C1 segment of cervical spinal cord (tissue), 14 donors: ENCODE measurements at places on chromosomes 5 and 9.

DNA sequence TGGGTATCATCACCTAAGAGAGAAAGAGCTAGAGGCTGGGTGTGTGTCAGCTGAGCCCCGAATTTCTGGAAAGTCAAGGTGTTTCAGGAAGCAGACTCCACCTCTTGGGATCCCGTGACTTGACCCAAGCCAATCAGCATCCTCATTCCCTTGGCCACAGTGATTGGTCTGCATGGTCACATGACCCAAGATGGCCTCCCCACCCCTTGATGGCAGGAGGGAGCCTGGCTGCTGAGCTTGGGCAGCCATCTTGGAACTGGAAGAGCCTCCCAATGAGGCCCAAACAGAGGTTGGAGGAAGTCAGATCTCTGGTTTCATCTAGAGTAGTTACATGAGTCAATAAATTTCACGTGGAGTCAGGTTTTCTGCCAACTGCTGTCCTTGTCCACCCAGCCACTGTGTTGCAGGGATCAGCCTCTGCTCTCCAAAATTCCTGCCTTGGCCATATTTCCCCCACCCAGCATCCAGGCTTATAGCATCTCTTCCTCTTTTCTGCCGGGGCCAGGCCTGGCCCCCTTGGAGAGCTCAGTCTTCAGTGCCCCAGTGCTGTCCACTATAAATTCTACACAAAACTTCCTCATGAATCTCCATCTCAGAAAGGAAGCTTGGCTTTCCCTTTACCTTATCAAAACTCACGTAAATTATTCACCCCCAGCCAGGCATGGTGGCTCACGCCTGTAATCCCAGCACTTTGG is 17.2 kb upstream of the SUSD3 start:
- no peak for DNase-seq

DNA sequence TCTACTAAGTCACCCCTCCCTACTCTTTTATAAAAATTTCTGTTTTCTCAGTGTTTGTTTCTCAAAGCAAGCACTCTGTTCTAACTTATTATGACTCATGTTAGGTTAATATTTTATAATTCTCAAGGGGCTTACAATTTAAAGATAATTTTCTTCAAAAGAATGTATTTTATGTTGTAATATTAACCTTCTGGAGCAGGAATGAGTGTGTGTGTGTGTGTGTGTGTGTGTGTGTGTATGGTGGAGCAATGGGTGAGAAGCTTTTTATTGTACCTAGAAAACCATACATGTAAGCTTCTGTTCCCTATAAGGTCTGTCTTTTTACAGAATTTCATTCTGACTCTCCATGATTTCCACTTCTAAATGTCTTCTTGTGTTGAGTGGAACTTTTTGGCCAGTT is 63.0 kb downstream of the PBX3 start:
- DNase-seq = no peak

DNA sequence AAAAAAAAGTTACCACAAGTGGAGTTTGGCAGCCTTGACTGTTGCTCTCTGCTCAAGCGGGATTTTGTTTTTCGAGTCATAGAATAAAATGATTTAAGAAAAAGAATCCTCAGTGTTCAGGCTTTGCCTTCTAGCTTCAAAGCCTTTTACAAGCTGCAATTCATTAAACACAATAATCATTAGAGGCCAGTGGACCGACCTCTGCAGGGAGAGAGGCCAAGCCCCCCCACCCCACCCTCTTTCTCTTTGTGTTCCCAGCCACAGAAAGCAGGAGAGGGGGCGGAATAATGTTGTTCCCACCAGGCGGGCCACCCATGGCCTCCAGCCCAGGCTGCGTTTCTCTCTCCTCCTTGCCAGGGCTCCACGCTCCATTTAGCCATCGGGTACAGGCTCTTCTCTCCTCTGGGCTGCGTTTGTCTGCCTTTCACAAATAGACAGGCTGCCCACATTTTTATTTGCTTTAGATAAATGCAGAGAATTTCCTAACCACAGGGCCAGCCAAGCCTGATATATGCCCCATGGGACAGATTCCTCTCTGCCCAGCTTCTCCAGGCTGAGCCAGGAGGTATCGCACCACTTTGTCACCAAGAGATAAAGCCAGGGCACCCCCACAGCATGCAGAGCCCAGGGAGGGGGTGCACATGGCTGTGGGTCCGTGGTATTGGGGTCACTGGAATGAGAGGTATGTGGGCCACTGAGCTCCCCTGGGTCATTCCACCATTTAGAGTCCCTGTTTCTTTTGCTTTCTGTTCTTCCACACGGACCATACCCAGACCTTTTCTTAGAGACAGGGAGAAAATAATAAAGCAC is 318.8 kb downstream of the PIK3R1 start:
- DNase-seq = no peak

- DNase-seq = no peak
These were observed 1.1 kb downstream of the CTXN3 start for GRCh38 chr5:127650022-127650421.

- DNase-seq = no peak
These were observed 2.0 kb downstream of the HSPA9 start for GRCh38 chr5:138573223-138573622.

DNA sequence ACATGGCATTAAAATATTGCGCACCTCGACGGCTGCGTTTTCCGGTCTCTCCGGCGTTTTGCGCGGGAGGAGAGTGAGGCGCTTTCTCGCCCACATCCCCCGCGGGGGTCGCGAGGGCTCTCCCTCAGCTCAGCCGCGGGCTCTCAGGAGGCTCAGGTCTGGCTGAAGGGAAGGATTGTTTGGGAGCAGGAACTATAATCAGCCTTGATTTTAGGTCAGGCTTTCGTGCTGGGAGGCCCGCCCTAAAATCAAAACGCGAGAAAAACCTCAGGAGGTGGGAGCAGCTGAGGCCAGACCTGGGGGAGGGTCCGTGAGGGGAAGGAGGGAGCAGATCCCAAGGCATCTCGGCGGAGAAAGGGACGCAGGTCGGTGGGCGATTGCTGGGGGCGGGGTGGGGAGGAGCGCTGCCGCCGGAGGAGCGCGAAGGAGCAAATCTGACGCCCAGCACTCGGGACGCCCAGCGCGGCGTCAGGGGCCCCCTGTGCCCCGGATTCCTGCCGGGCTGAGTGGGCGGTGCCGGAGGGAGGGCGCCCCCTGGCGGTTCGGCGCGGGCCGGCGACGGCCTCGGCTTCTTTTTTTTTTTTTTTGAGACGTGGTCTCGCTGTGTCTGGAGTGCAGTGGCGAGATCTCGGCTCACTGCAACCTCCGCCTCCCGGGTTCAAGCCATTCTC is 18.7 kb upstream of the RNF130 start:
- peak; percentile 37 for DNase-seq

- DNase-seq = no peak
These were observed 603 bp downstream of the PPIP5K2 start for GRCh38 chr5:103120607-103121200.

DNA sequence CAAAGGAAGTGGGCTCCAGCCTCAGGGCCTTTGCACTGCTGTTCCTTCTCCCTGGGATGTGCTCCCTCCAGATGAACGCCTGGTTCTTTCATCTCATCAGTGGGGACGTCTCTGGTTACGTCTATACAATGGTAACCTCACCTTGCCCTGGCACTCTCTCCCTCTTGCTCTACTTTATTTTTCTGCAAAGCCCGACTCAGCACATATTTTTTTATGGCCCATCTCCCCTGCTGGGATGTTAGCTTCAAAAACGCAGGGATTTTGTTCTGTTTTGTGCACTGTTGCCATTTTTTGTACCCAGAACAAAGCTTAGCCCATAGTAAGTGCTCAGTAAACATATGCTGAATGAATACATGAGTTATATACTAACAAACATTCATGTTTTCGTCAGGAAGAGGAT is 37.5 kb downstream of the PTPN3 start:
- no peak for DNase-seq

- DNase-seq = no peak
These were observed 101.3 kb downstream of the FBXL7 start for GRCh38 chr5:15601274-15601673.

DNA sequence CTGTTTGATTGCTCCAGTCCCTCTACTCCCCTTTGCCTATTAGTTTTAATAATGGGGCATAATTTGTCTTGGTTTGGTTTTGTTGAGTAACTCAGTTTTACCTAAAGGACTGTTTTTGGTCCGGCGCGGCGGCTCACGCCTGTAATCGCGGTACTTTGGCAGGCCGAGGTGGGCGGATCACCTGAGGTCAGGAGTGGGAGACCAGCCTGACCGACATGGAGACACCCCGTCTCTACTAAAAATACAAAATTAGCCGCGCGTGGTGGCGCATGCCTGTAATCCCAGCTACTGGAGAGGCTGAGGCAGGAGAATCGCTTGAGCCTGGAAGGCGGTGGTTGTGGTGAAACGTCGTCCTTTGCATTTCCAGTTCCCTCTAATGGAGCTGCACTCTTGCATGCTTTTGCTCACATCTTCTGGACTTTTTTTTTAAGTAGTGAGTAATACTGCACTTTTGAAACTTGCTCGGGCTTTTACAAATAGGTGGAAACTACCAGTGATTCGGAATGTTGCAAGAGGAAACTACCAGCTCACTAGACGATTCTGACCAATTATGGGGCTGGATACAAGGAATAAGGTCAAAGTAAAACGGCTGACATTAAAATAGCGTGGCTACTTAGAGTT is 721 bp upstream of the MAML1 start:
- no peak for DNase-seq

DNA sequence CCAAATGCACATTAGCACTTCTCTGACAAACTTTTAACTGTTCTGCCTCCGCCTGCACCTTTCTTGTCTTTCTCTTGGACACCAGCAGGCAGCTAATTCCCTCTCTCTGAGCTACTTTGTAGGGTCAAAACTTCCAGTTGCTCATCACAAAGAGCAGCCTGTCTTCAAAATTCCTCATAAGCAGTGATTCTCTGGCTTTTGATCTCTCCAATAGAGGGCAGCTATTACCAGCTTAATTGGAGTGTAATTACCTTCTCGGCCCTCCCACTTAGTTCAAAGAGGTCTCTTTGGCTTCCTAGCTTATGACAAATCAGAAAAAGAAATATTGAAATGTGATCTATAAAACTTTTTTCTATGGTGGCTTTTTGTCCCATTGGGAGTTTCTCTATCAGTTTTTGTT is 43.6 kb upstream of the RAD23B start:
- no peak for DNase-seq

GRCh38 chr9:128529191-128529590 is 23.2 kb upstream of the SPTAN1 start:
- DNase-seq = no peak

- no peak for DNase-seq
These were observed 1939.8 kb downstream of the EFNA5 start for GRCh38 chr5:105730982-105731381.

GRCh38 chr5:15827741-15828140 is 327.8 kb downstream of the FBXL7 start:
- no peak for DNase-seq

- DNase-seq = no peak
These were observed 31.3 kb downstream of the IRF1 start for GRCh38 chr5:132459031-132459982.

- no peak for DNase-seq
These were observed 92.9 kb downstream of the EHMT1 start for GRCh38 chr9:137711678-137712105.

DNA sequence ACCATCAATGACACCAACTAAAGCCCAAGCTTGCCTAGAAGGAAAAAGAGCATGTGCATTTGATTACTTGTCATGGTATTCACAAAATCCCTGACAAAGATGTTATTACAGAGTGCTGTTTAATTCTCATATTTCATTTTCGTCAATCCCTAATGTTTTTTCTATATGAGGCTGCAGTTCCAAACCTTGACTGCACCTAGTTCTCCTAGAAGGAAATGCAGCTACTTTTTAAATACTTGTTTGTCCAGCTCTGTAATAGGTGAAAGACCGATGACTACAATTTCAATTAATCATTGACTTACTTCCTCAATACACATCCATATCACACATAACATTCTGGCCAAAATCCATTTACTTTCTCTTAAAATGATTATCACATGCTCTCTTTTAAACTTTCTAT is 28.1 kb downstream of the CEMIP2 start:
- no peak for DNase-seq

DNA sequence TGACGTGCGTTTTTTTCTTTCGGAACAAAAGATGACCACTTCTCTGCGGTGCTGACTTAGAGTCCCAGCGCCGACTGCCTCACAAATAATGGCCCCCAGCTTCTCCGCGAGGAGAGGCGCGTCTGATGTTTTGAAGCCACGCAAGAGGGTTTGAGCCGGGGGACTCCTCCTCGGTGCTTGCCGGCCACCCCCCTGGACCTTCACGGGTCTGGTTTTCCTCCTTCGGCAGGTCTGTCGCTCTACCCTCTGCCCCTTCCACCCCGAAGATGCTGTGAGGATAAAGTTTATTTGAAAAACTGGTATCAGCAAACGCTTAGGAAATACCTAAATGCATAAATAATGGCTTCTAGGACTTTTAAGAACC is 584 bp downstream of the USP20 start:
- DNase-seq = no peak

- no peak for DNase-seq
These were observed 6.1 kb downstream of the ANXA1 start for GRCh38 chr9:73157811-73158210.

- no peak for DNase-seq
These were observed 56.3 kb upstream of the SPATA31E1 start for GRCh38 chr9:87826331-87826730.

DNA sequence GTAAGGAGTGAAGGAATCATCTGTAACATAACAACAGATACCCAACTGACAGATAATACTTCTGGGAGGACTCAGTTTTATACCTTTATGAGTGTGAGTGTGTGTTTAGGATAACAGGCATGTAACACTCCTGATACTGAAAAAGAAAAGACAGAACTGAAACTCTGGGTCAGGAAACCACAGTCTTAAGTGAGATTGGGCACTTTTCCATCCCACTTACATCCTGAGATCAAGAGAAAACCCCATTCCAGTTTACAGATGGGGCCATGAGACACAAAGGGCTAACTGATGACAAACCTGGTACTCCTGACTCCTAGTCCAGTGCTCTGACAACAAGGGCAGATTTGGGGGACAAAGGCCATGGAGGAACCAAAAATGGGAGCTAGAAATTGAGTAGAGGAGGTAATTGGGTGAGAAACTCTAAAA is 18.0 kb downstream of the IL5 start:
- no peak for DNase-seq

GRCh38 chr5:54087436-54087835 is 222.9 kb downstream of the ARL15 start:
- no peak for DNase-seq

- no peak for DNase-seq
These were observed 166.2 kb downstream of the PAX5 start for GRCh38 chr9:36867672-36868471.

GRCh38 chr9:88355166-88355565 is 33.1 kb upstream of the SPIN1 start:
- DNase-seq = no peak

DNA sequence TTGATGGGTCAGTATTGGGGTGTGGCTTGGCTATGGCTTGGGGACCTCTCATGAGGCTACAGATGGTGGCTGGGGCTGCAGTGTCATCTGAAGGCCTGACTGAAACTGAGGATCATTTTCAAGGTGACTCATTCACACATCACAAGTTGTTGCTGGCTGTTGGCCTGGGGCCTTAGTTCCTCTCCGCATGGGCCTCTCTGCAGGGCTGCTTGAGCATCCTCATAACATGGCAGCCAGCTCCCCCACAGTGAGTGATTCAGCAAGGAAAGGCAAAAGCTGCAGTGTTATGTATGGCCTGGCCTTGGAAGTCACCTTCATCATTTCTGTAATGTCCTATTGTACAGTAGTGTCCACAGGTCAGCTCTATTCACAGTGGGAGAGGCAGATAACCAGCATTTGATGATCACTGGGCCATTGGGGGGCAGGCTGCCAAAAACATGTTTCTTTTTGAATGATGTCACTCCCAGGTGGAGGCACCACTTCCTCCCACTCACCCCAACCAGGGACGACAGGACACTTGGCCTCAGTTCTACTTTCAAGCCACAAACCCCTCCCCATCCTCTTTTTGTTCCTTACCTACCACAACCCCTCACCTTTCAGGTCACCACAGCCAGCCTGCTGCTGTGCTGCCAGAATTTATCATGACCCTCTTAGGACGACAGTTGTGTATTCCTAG is 14.4 kb downstream of the FGD3 start:
- no peak for DNase-seq
